ENCODE measurements at places on chromosomes 5 and 9.

DNA sequence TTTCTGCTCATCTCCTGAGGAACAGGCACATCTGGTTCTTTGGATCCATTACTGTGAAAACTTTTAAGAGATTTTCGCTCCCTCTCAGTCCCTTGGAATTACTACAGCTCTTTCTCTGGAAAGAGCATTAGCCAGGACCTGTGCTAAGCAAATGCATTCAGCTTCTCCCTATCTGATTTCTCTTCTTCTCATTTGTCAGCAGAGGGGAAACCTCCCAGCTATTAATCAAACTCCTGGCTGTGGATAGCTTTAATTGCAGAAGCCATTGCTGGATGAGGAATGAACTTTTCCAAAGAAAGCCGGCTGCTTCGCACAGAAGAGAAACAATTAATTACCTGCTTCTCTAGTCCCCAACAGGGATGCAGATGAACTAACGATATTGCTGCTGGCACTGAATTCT lies 37.9 kb downstream of the TLR4 start:
- DNase-seq = no peak

- no peak for DNase-seq
Observed at GRCh38 chr5:80140496-80140895, 105.3 kb downstream of the THBS4 start.

GRCh38 chr5:14200312-14200990 lies 57.3 kb downstream of the TRIO start:
- no peak for DNase-seq

DNA sequence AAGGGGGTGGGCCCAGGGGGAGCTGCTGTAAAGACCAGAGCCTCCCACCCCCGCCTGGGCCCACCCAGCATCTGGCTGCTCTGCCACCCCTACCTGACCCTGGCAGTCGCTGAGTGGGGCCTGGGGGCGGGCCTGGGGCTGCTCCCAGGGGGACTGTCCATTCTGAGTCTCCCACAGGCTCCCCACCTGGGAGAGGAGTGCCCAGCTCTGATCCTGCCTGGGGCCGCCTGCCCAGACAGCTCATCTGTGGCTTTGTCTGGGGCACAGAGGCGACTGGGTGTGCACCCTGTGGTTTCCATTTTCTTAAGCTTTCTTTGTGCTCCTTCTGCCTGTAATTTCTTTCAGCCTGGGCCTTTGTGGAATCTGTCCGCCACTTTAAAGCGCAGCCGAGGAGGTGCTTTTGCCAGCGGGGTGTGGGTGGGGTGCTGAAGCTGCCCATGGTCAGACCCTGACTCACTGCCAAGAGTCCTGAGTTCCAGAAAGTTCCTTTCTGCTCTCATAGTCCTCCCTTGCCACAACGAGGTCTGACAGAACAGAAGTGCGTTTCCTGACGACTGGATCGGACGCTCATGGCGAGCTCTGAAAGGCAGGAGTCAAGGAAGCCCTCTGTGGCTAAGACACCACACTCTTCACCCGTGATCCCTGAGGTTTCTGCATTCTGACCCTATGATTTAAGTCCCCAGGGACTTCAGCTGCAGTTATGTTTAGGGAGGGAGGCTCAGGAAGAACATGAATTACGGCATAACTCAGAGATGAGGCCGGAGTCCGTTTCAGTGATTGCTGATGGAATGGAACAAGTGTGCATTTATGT lies 225.0 kb downstream of the FANCC start:
- DNase-seq = peak; percentile 76

GRCh38 chr5:178454821-178455479 lies 135.2 kb downstream of the COL23A1 start:
- peak; percentile 39 for DNase-seq

DNA sequence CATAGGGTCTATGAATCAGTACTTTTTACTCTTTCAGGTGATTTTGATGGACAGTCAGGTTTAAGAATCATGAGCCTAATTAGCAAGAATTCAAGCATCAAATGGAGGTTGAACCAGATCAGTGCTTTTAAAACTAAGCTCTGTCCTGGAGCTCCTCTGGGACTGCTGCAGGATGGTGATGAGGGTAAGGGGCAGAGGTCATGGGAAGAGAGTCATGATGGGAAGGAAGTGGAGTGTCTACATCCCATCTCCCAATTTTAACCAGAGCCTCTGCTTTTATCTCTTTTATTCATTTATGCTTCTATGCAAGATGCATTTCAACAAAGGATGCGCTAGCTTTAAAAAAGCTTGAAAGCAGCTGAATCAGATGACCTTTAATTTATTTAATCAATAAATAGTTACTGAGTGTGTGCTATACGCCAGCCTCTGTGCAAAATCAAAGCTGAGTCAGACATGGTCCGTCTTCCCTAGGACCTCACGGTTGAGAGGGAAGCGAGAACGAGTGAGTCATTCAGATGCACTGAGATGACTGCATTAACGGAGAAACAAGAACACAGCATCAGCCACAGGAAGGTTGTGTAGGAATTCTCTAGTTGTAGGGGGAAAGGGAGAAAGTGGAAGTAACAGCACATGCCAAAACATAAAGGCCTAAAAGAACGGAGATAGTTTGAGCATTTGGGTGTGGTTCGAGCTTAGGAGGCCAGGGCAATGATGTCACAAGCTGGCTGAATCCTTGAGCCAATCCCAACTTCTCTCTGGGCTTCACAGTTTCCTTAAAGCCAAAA lies 441.6 kb upstream of the BRINP1 start:
- DNase-seq = no peak

GRCh38 chr9:102483651-102484050 lies 511.5 kb upstream of the CYLC2 start:
- DNase-seq = no peak

GRCh38 chr5:80114860-80115259 lies 79.7 kb downstream of the THBS4 start:
- DNase-seq = no peak

DNA sequence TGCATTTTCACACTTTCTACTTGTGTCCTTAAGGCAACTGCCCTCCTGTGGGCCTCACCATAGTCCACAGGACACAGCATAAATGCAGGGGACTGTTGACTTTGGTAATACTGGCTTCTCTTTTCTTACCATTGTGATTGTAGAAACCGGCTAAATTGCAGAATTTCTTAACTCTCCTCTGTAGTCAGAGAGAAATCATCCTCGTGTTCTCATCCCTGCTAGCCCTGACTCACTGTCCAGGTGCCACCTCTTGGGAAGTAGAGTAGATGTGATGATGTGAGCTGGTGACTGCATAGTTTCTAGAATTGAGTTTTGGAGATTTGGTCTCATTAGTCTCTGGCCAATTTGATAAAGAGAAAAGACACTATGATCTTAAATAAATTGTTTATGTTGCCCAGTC lies 5.5 kb downstream of the PHF24 start:
- no peak for DNase-seq

GRCh38 chr5:10994091-10994986 lies 233.3 kb upstream of the DAP start:
- peak; percentile 52 for DNase-seq

DNA sequence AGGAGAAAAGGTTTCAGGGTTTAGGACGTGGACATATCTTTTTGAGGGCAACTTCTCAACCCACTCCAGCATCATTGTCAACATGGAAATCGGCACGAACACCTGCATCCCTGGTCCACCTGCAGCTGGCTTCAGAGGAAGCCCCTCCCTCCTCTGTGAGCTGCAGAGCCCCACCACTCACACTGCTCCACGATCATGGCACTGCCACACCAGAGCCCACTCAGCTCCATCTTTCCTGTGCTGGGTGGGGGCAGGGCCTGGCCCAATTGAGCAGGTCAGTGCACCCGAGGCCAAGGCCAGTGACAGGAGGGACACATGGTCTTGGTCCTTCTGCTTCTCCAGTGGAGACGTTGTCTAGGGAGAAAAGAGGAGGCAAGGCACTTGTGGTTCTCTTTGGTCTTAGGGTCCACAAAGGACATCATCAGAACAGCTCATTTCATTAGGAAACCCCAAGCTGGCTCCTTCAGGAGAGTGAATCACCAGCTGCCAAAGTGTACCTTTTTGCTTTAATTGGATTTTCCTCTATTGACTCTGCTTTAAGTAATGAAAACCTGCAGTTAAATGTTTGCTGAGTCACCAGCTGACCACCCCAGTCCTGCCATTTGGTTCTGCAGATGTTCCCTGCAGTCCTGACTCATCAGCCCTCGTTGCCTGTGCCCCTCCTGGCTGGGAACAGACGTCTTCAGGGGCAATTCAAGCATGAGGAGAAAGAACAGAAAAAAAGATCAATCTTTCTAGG lies 56.2 kb downstream of the UBE2QL1 start:
- no peak for DNase-seq

DNA sequence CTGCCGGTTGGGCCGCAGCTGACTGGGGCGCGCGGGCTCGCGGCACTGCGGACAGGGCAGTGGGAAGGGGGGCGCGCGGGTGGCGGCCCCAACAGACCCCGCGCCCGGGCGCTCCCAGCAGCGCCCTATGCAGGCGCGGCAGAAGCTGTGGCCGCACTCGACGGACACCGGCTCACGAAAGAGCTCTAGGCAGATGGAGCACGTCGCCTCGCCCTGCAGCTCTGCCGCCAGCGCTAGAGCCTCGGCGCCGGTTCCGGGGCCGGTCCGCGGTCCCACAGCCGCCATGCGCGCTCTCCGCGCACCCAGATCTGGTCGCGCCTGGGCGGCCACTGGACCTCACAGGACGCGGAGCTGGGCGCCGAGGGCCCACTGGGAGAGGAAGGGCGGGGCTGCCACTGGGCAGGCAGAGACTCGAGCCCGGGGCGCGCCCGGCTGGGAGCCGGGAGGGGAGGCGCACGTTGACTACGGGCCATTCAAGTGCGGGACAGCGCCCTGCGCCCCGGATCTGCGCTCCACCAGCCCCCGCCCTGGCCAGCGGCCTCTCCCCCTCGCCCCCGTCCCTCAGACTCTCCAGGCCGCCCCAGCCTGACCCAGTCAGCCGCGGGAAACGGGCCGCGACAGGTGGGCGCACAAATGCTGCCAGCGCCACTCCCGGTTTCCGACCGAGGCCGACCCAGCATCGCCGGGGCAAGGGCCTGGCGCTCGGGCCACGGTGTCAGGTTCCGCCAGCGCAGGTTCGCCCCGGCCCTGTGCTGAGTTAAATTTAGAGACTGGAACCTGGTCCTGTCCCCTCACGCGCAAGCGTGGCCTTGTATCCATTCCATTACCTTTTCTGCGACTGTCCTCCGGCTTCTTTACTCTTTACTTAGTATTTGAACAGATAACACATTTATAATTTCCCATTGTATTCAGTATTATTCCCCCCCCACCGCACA lies at the start of gene TRIM7:
TRIM7 (minus strand) TSS at position 371 of the 935 bp plus-strand sequence; CDS start at position 285, 86 bp downstream.
- DNase-seq = no peak

GRCh38 chr5:3958389-3958788 lies 362.8 kb downstream of the IRX1 start:
- no peak for DNase-seq

DNA sequence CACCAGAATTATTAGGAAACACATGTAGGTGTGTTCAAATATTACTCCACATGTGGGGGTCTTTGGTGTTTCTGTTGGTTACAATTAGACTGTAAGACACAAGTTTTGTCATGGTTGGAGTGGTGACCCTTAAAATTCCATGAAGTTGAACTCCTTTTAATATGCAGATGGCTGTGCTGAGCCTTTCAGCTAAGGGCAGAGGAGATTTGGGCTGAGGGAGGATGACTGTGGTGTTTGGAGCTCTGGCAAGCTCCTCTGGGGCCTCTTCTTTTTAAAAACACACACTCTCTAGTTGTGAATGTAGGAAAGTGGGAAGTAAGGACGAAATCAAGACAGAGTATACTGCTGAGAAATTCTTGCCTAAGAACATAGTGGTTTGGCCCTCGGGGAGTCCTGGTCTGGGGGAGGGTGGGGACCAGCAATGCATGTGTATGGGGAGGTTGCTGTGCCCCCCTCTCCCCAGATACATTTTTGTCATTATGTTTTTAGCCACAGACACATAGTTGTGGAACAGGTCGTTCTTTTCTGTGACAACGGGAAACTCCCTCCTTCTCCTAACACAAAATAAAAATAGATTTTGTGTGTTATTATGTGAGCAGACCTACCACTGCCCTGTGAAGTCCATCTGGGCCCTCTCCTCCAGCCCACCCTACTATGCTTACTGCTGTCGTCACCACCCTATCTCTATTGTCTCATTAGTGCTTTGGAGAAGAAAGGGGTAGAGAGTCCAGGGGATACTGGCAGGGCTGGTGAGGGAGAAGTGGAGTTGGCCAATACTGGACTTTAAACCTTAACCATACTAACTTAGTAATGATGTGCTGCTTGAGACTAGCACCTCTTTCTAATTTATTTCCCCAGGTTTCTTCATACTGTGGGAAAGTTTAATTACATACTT lies 10.0 kb downstream of the SMARCA2 start:
- DNase-seq = no peak

DNA sequence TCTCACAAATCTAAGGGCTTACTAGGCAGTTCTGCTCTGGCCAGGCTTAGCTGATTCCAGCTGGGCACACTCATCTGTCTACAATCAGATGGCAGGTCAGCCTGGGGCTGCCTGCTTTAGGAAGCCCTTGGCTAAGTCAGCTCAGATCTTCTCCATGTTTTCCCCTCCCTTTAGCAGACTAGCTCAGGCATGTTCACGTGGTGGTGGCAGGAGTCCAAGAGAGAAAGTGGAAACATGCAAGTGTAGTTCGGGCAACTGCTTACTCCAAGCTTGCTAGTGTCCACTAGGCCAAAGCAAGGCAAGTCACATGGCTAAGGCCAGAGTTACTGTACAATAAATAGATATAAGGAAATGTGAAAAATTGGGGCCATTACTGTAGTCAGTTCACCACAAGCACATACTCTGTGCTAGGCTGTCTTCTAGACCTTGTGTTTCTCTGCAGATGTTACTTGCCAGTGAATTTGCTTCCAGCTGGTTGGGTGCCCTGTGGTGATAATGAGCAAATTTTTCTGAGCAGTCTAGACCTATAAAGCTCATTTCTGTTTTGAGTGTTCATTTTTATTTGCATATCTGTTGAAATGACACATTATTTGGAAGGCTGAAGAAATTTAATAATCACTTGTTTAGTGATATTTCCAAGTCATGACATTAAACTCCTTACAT lies 38.3 kb downstream of the RECK start:
- no peak for DNase-seq

DNA sequence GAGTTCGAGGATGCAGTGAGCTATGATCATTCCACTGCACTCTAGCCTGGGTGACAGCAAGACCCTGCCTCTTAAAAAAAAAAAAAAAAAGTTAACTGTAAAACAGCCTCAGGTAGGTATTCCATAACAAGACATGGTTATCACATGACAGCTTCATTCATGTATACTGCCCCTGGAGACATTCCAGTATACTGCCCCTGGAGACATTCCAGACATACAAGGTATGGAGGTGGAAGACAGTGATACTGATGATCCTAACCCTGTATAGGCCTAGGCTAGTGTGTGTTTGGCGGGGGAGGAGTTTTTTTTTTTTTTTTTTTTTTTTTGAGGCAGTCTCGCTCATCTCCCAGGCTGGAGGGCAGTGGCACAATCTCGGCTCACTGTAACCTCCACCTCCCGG lies 105.5 kb downstream of the RICTOR start:
- DNase-seq = no peak

- peak; percentile 49 for DNase-seq
Observed at GRCh38 chr9:133160742-133161546, 2.8 kb downstream of the GBGT1 start.

- DNase-seq = no peak
Observed at GRCh38 chr9:91485006-91485405, 61.4 kb upstream of the NFIL3 start.
